Left ventricle myocardium superior (tissue), 1 donor: ENCODE measurements at places on chromosomes 6 and 20. TPM values are rescaled to one million over a fixed set of nuclear protein-coding genes. Genes with fewer than 3 reads are reported as not detected.

Gene NR2E1
- not detected for total RNA-seq

Gene KIF6
- total RNA-seq = 0.12 TPM

Gene CCN6
- total RNA-seq = not detected

Gene ABCF1
- total RNA-seq = 37.8 TPM

Gene OR2H2
- total RNA-seq = not detected

Gene SNAI1
- 0.82 TPM for total RNA-seq

Gene EDN1
- total RNA-seq = 2.7 TPM

Gene AGPAT4
- total RNA-seq = 1.7 TPM

Gene COX4I2
- total RNA-seq = 10.1 TPM

Gene TNFRSF6B
- 0.64 TPM for total RNA-seq

Gene HLA-DOA
- total RNA-seq = 1.8 TPM

Gene GPRC6A
- not detected for total RNA-seq

Gene ZBP1
- total RNA-seq = 0.15 TPM

Gene CAGE1
- total RNA-seq = not detected

Gene ACTL10
- total RNA-seq = 0.40 TPM

Gene SLC32A1
- total RNA-seq = not detected

Gene DEFB124
- not detected for total RNA-seq

Gene PROKR2
- total RNA-seq = not detected

Gene BTBD3
- total RNA-seq = 30.2 TPM

Gene MYBL2
- 0.84 TPM for total RNA-seq

Gene DDX43
- 0.52 TPM for total RNA-seq

Gene MYLK4
- total RNA-seq = 2.5 TPM

Gene C20orf202
- 0.25 TPM for total RNA-seq

Gene CLVS2
- total RNA-seq = 0.12 TPM

Gene SLC52A3
- 1.9 TPM for total RNA-seq

Gene GHRH
- not detected for total RNA-seq

Gene DYNLT2
- 0.62 TPM for total RNA-seq

Gene FAM83C
- total RNA-seq = not detected

Gene SLC24A3
- 0.62 TPM for total RNA-seq

Gene VSTM2L
- total RNA-seq = 10.3 TPM

Gene TGIF2
- 7.6 TPM for total RNA-seq

Gene IL17F
- total RNA-seq = not detected

Gene GRM1
- total RNA-seq = 1.3 TPM

Gene OLIG3
- total RNA-seq = not detected

Gene TCF19
- 5.6 TPM for total RNA-seq

Gene TSPYL4
- 29.4 TPM for total RNA-seq

Gene ZC2HC1B
- not detected for total RNA-seq

Gene RBPJL
- not detected for total RNA-seq

Gene IPCEF1
- 1.7 TPM for total RNA-seq

Gene KIF25
- not detected for total RNA-seq

Gene SLCO4A1
- total RNA-seq = 9.4 TPM

Gene ULBP3
- total RNA-seq = 1.1 TPM

Gene RNF144B
- total RNA-seq = 22.2 TPM

Gene SLC22A7
- total RNA-seq = not detected

Gene PRL
- total RNA-seq = not detected

Gene GJA10
- total RNA-seq = not detected

Gene CST4
- not detected for total RNA-seq

Gene TULP4
- 101 TPM for total RNA-seq

Gene NMBR
- not detected for total RNA-seq

Gene BPIFB2
- not detected for total RNA-seq

Gene DNAH8
- total RNA-seq = not detected

Gene RNF39
- total RNA-seq = not detected

Gene CCN2
- 14.3 TPM for total RNA-seq

Gene OTOR
- not detected for total RNA-seq

Gene SYTL3
- total RNA-seq = 10.8 TPM

Gene OXT
- total RNA-seq = not detected

Gene NKAPL
- total RNA-seq = 6.3 TPM

Gene TP53TG5
- total RNA-seq = 2.1 TPM

Gene ENPP3
- not detected for total RNA-seq
